ENCODE measurements at places on chromosomes 3 and 15.
A peak's percentile ranks its signal among the peaks of the same experiment; 100 is the strongest.

DNA sequence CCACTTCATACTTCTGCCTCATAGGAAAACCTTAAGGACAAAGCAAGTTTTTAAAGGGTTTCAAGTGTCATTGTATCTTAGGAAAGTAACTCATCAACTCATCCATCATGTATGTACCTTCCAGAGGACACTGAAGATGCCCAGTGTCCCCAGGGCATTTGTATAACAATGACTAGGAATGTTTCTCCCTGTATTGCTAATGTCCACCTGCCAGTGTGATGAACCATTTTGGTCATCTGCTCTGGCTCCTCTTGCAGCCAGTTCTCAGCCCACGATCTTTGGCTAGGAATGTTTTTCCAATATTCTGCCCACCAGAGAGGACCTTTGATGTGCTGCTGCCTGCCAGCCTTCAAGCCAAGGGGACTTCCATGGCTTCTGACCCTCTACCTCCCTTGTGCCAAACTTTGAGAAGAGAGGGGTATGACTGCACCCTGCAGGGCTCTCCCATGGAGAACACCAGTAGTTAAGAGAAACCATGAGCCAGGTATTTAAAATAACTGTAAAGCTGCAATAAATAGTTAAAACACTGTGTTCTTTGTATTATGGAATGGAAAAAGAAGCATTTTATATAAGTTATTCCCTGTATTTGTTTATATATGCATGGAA lies 11.4 kb downstream of the LMOD3 start:
- no peak for DNase-seq

DNA sequence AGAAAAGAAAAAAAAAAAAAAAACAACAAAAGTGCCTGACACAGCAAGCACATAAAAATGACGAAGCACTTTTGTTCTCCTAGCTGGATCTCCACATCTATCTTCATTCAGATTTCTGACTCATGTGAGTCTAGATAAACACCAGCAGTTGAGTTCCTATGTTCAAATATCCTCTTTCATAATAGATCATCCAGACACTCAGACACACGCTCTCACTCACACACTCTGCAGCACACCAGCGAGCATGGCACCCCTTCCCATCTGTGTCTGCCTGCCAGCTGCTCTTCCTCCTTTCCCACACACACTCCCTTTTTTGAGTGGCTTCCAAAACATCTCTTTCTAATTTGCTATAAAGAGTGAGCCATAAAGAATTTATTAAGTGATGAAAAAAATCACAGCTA lies 19.8 kb upstream of the CELF6 start:
- peak; percentile 92 for DNase-seq

DNA sequence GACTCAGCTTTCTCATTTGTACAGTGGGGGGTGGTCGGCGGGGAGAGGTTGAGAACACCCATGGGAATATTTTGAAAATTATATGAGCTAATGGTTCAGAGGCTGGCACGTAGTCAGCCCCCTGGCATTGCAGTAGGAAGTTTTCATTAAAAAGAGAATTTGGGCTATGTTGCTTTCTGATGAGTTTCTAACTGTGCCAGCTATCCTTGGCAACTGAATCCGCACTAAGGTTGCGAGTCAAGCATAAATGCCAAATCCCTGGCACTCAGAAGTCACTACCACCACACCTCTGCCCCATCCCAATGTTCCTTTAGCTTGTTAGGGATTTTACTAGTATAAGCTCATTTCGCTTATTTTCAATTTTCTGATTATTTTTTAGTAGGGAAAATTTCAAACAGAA lies 91.6 kb downstream of the DNASE1L3 start:
- DNase-seq: no peak

- DNase-seq: no peak
Observed at GRCh38 chr3:19432669-19433068, 284.4 kb downstream of the KCNH8 start.

GRCh38 chr3:45940004-45940780 lies 3.1 kb upstream of the CXCR6 start:
- no peak for DNase-seq

GRCh38 chr15:90851114-90851513 lies 17.3 kb upstream of the FURIN start:
- no peak for DNase-seq

DNA sequence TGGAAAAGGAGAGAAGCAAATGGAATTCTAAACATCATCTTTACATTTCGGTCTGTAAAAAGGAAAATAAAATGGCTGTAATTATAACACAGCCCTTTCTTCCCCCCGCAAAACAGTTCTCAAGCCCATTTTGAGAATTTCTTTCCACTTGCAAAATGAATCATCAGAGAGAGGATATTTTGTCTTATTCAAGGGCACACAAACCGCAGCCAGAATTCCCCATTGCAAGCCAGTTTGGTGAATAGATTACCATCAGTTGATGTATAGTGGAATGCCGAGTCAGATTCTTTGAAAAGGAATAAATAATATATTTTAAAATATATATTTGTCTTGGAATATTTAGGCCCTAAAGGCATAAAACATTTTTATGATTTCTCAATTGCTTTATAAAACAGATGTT lies 420.4 kb upstream of the SEMA6D start:
- no peak for DNase-seq

GRCh38 chr3:56468184-56469106 lies at the start of gene ERC2:
TSS of gene ERC2 (minus strand) at chr3:56468467.
- peak; percentile 45 for DNase-seq

DNA sequence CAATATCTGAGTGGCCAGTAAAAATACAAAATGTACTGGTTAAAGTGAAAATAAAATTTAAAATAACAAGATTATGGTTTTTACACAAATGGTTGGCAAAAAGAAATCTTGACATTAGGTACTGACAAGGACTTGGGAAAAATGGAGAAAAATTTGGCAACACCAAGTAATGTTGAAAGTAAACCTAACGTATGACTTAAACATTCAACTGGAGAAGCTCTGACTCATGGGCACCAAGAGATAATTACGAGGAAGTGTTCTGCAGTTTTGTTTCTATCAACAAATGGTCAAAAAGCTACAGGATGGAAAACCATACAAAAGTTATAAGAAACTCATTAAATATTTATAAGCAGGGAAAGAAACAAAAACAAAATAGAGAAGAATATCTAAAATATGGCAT lies 177.7 kb downstream of the ZNF385D start:
- peak; percentile 51 for DNase-seq

DNA sequence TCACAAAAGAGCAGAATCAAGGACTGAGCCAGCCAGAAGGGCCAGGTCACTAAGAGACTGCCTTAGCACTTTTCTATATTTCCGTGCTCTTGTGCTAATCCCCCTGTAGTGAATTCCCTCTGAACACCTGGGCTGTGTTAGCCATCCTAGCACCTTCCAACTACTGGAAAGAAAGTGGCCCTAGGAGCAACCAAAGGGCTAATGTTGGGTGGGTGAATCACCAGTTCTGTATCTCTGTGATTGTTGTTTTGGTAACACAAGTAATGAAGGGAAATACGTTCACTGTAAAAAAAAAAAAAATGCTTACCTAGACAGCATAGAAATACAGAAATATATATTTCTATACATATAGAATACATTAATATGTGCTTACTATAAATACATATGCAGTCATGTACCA lies 43.9 kb downstream of the PXYLP1 start:
- DNase-seq: no peak

- no peak for DNase-seq
Observed at GRCh38 chr3:178711753-178712152, 175.5 kb downstream of the KCNMB2 start.

- DNase-seq: no peak
Observed at GRCh38 chr15:42289166-42289565, 15.9 kb upstream of the TMEM87A start.

GRCh38 chr15:73518876-73519733 lies 76.1 kb downstream of the REC114 start:
- DNase-seq: no peak

DNA sequence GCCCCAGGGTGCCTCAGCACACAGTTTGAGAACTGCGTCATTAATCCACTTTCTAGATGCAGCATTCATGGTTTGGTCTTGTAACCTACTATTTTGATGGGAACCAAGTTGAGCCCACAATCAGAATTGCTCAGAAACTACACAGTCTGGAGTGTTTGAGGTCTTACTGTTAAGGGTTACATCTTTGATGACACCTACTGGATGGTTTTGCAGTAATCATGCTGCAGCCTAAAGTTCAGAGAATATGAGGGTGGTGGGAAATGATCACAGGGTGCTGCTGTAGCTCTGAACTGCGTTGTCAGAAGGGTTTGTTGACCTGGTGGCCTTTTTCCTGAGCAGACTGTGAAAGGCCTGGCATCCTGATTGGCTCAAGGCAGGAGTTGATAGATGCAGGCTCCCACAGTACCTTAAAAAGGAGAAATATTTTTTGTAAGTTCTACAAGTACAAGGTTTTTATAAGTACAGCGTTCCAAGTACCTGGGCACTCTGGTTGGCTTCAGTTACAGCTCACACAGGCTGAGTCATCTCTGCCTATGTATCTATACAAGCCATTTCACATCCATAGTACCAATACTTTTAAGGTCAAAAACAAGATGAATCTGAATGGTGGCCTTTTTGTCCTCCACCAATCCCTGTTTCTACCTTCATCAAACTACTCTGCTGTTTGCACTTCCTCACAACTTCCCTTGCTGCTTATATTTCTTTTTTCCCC lies 60.5 kb upstream of the ACKR4 start:
- no peak for DNase-seq

- DNase-seq: no peak
Observed at GRCh38 chr15:69626095-69627066, 173.8 kb downstream of the RPLP1 start.

- DNase-seq: no peak
Observed at GRCh38 chr3:127015282-127016042, 32.5 kb downstream of the PLXNA1 start.
